Neural crest cell (in vitro differentiated cells): ENCODE measurements at places on chromosomes 1 and 21. TPM values are rescaled to one million over a fixed set of nuclear protein-coding genes. Genes with fewer than 3 reads are reported as not detected.

DNA sequence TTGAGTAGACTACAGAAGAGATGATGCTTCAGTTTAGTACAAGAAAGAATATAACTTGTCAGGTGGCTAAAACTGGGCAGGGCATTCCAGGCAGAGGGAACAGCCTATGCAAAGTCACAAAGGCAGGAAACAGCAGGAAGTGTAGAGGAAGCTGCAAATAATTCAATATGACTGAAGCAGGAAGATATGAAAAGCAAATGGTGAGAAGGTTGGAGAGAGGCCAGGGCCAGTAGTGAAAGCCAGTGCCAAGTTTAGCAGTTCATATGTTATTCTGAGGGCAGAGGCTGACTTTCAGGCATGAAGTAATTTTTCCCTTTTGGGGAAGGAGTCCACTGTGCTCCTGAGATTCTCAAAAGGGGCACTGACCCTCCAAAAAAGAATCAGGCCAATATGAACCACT lies 8.0 kb upstream of the YBX1 start:
- H3K4me1 ChIP-seq = no peaks in the 10 kb centered on the region
- DNase-seq = no peak
- no peaks in the 10 kb centered on the region for H3K27me3 ChIP-seq
- H3K27ac ChIP-seq = no peak overlapping the region

DNA sequence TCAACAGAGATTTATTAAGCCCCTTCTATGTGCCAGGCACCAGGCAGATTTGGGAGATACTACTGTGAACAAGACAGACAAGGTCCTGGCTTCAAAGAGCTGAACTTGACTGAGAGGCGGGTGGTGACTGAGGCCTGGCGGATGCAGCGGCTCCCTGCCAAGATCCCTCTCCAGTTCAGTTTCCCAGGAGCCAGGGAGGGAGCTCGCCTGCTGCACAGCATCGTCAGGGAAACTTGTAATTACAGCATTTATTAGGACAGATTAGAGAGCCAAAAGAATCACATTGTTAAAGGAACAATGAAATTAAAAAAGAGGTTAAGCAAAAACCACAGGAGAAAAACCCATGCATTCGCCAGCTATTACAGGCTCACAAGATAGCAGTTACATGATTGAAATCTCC lies 55.3 kb downstream of the ETS2 start:
- H3K4me1 ChIP-seq = peaks cover 12% of the 10 kb centered on the region
- no peak overlapping the region for H3K27ac ChIP-seq
- no peak for DNase-seq
- H3K36me3 ChIP-seq = no peaks in the 10 kb centered on the region
- H3K4me3 ChIP-seq = no peak overlapping the region

DNA sequence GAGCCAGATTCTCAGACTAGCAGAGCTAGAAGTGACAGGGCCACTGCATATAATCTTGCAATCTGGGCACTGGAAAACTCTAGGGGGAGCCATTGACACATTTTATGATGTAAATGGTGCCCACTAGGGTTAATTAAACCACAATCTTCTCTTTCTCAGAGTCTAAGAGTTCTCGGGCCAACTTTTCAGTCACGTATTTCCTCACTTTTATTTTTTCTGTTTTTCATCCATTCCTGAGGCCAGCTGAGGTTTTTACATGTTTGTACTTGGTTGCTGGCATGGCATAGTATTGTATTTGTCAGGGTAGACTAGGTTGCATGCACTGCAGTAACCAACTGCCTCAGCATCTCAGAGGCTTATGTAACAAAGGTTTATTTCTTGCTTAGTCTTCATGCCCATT lies 138.2 kb downstream of the ZNF326 start:
- no peak overlapping the region for H3K27ac ChIP-seq
- peaks cover 28% of the 10 kb centered on the region for H3K27me3 ChIP-seq
- no peaks in the 10 kb centered on the region for H3K4me1 ChIP-seq
- DNase-seq = peak; percentile 29

- H3K4me3 ChIP-seq = no peak overlapping the region
- H3K27ac ChIP-seq = no peak overlapping the region
- H3K27me3 ChIP-seq = peaks cover 4% of the 10 kb centered on the region
- DNase-seq = no peak
- peaks cover 18% of the 10 kb centered on the region for H3K4me1 ChIP-seq
Measured at GRCh38 chr1:207172885-207173284, 68.9 kb downstream of the C4BPA start.

- peaks cover 12% of the 10 kb centered on the region for H3K4me1 ChIP-seq
- no peak overlapping the region for H3K27ac ChIP-seq
- no peaks in the 10 kb centered on the region for H3K27me3 ChIP-seq
Measured at GRCh38 chr1:200901796-200902444, 7.2 kb downstream of the INAVA start.

- no peak overlapping the region for H3K27ac ChIP-seq
- H3K4me1 ChIP-seq = no peaks in the 10 kb centered on the region
- no peaks in the 10 kb centered on the region for H3K27me3 ChIP-seq
- peaks cover 3% of the 10 kb centered on the region for H3K36me3 ChIP-seq
- H3K4me3 ChIP-seq = no peak overlapping the region
Measured at GRCh38 chr1:244191581-244191980, 140.5 kb downstream of the ZBTB18 start.

The FBXO44 gene
- 9.7 and 10.7 TPM in 2 replicates for total RNA-seq
